ENCODE measurements at places on chromosomes 3 and 15.

- no peak for DNase-seq
Measured at GRCh38 chr15:92884436-92885223, 15.5 kb upstream of the CHD2 start.

GRCh38 chr15:100094127-100094510 lies 247.7 kb downstream of the ADAMTS17 start:
- no peak for DNase-seq

DNA sequence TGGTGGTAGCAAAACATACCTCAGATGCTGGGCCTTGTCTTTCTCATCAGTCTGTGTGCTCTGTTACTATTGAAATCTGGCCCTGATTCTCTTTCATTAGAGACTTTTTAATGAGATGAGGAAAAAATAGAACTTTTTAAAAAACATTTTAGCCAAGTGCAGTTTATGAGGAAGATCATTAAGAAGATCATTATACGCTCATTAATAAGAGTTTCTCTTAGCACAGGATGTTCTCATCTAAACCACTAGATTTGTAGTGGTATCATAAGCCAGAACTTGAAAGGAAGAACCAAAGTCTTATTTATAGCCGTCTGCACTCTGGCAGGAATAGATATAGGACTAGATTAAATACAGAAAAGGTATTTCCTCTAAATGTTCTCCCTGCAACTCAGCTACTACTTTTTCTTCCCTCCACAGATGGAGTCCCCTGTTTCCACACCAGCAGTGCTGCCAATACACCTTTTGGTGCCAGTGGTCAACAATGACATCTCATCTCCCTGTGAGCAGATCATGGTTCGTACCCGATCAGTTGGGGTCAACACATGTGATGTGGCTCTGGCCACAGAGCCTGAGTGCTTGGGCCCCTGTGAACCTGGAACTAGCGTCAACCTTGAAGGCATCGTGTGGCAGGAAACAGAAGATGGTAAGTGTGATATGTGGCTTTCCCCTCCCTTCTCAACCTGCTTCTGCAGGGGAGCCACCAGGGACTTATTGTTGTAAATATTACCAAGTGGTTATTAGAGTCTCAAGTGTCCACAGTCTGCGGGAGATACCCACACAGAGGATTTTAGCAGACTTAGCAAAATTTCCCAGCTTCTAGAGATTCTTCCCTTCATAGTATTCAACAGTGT lies 152.8 kb downstream of the RBPMS2 start:
- peak; percentile 40 for DNase-seq

- DNase-seq = no peak
Measured at GRCh38 chr3:188993181-188993580, 178.6 kb upstream of the TPRG1 start.

- DNase-seq = no peak
Measured at GRCh38 chr3:75061806-75062205, 447.3 kb upstream of the CNTN3 start.
